ENCODE measurements at places on chromosomes 1 and 21.

- no peak for DNase-seq
Observed at GRCh38 chr1:101996825-101997465, at the start of gene OLFM3. Gene OLFM3 (minus strand): TSS chr1:101996926.

DNA sequence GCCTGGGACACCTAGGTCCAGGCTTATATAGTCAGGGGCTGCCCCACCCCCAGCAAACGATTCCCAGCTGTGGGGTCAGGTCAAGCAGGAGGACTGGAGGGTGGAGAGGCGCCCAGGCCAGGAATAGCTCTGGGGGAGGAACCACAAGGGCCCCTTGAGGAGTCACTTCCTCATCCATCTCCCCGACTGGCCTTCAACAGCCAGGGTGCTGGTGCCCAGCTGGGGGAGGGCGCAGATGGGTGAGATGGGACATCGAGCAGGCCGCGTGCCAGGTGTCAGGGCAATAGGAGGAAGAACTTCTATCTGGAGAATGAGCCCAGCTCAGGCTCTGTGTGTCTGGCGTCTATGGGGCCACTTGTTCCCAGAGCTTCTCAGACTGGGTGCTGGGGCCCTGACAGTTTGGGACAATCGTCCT lies 208 bp upstream of the MYBPH start:
- DNase-seq, result no peak

DNA sequence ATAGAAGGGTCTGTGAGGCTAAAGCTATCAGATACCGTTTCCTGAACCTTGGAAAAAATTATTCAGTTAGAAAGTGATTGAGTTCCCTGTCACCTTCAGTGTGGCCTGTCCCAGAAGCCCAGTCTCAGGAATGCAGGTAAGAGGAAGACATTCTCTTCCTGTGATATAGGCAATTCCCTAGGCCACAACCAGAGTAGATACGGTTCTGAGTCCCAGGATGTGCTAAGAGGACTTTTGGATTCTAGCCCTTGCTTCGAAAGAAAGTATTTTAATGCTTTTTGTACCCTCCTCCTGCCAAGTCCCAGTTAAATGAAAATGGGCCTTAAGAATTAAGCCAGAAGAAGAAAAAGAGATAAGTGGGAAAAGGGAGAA lies 313.5 kb upstream of the PLXNA2 start:
- DNase-seq, result no peak

DNA sequence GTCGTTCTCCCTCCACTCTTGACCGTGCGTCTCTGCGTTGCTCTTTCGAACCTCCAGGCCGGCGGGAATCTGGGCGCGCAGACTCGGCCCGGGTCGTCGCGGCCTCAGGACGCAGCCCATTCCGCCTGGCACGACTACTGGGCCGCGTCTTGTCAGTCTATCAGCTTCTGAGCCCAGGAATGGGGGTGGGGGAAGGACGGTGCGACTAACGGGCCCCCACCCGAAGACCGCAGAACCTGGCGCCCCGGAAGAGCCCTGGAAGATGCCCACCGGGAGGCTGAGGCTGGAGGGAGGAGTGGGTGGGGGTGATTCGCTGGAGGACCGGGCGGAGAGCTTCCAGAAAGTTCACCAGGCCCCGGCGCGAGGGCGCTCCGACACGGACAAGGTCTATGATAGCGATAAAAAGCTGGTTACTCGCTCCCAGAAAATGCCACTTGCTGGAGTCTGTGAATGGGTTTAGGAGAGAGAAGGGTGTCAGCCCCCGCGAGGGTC lies 1.7 kb upstream of the DMRTA2 start:
- no peak for DNase-seq

DNA sequence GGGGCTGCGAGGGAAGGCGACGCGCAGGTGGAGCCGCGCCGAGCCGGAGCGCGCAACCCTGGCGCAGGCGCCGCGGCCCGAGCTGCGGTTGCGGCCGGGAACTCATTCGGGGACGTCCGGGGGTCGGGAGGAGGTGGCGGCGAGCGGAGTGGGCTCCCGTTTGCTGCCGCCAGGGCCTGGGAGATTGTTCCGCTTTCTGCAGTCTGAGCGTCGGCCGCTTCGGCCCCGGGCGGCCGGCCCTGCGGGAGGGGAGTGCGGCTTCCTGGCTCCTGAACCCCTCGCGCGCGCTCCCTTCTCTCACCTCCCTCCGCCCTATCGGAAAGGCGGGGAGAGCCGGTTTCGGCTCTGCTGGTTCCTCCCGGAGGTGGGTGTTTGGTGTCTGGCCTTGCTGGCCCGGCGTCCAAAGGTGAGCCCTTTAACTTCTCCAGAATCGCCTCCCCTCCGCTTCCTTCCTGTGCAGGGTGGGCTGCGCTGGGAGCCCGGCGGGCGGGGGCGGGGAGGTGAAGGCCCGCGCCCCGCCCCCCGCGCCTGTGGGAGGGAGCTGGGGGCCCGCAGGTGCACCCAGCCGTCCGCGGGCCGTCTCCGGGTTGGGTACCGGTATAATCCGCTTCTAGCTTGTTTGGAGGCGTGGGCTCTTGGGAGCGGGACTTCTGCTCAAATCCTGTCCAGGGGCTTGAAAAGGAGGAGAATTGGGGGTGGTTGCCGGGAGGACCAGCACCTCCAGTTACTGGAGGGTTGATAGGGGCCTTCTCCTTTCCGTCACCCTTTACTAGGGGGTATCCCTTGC lies 683 bp downstream of the LRRC8D start:
- peak; percentile 53 for DNase-seq

GRCh38 chr1:9440763-9441194 lies 98.5 kb upstream of the SLC25A33 start:
- no peak for DNase-seq

Data from CD4-positive, alpha-beta T cell treated with Interleukin-12 subunit alpha and Interleukin-12 subunit beta, for 1 hour (primary cell).